Renal cortical epithelial cell (primary cell): ENCODE measurements at places on chromosomes 11 and 22.

GRCh38 chr11:13286279-13286821 lies 8.8 kb downstream of the BMAL1 start:
- no peak for DNase-seq

- DNase-seq: peak; percentile 73
These were observed 188.9 kb upstream of the SESN3 start for GRCh38 chr11:95419915-95420314.

DNA sequence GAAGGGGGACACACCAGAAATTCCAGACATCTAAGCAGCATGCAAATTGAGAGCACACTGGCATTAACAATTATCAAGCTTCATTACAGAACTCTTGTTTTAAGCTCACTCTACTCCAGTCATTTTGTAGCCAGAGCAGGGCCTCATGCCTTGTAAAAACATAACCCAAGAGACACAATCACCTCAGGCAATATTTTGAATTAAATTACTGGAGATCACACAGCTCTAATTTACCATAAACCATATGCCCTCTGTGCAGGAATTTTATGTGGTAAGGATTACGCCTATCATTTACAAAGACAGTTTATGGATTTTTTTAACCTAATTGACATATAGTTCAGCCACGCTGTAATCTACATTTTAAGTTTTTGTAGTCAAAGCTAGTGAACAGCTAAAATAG lies 414.1 kb upstream of the DDI1 start:
- DNase-seq: no peak

DNA sequence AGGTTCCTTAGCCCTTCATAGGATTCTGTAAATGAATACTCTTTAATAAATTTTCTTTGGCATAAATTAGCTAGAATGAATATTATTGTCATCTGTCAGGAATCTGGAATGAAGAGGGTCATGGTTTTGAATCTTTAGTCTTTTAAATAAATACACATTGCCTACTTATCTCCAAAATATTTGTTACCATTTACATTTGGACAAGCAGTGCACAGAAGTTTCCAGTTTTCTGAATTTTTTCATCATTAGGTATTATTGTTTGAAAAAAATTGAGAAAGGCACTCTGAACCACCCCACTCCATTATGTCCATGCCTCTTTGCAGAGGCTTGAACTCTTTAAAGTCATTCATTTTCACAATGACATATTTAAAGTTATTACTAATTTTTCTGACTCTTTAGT lies 549.0 kb upstream of the LUZP2 start:
- no peak for DNase-seq

DNA sequence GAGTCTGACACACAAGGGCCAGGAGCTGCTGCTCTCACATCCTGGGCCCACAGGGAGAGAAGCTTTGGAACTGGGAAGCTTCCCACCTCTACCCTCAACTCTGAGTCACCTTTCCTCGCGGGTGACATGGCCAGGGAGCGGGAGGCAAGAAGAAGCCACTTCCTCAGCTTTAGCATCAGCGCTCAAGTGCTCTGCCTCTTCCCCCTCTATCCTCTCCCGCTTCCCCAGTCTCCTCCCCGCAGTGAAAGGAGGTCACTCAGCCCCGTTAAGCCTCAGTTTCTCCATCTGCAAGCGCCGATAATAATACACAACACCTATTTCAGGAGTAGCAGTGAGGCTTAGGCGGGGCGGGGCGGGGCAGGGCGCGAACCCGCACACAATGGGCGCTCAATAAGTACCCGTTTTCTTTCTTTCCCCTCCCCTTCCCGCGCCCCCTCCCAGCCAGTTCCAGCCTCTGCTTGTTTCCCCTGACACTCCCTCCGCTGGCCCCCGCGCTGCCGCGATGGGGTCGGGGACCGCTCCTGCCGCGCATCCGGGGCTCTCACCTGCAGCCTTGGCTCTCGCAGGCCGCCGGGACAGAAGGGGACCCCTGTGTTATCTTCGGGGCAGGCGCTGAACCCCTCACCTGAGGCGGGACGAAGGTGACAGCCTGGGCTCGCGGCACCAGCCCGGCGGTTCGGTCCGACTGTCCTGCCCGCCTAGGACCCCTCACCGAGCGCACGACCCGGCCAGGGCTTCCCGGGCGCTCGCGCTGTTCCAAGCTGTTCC lies 892 bp downstream of the GDPD5 start:
- DNase-seq: no peak

- DNase-seq: no peak
These were observed 10.1 kb upstream of the LRP5 start for GRCh38 chr11:68302256-68302655.

- peak; percentile 61 for DNase-seq
These were observed 2.0 kb downstream of the FBXO3 start for GRCh38 chr11:33772300-33772699.

- no peak for DNase-seq
These were observed 6.1 kb upstream of the RNASEH2C start for GRCh38 chr11:65726660-65727059.

GRCh38 chr11:95095858-95096587 lies 6.4 kb downstream of the ENDOD1 start:
- DNase-seq: peak; percentile 83

DNA sequence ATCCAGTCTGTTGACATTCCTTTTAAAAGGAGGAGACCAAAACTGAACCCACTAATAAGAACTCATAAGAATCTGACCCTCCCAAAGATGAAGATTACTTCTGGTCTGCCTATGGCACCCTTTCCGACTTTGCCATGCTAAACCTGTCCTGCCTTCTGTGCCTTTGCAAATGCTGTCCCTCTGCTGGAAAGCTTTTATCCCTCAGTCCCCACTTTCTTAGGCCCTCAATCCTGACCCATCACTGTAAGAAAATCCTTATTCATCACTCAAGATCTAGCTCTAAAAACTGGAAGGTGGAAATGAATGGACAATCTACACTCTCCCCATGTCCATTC lies 10.4 kb downstream of the MPZL3 start:
- no peak for DNase-seq

DNA sequence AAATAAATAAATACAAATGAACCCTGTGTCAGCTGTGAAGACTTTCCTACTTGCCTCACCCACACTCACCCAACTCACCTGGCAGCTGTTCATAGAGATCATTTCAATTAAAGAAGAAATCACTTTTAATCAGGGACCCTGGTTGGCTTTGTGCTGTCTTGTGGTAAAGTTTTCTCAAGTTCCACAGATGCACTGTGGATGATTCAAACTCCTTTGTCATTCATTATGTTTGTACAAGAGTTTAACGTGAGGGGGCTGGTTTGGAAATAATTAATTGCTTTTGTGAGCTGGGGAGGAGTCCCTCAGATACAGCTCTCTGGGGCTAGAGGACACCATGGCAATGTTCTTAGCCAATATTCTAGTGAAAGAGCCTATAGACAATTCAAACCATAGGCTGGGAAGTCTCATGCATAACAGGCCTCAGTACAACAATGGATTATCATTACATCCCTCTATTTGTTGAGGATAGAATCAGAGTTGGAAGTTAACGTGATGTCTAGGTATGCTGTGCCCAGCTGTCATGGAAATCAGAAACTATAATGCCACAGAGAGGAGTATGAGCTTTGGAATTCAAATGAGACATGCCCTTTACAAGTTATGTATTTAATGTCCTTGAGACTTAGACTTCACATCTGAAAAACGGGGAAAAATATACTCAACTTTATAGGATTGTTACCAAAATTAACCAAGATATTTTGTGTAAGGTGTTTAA lies 698.5 kb downstream of the KCNA4 start:
- DNase-seq: peak; percentile 94

DNA sequence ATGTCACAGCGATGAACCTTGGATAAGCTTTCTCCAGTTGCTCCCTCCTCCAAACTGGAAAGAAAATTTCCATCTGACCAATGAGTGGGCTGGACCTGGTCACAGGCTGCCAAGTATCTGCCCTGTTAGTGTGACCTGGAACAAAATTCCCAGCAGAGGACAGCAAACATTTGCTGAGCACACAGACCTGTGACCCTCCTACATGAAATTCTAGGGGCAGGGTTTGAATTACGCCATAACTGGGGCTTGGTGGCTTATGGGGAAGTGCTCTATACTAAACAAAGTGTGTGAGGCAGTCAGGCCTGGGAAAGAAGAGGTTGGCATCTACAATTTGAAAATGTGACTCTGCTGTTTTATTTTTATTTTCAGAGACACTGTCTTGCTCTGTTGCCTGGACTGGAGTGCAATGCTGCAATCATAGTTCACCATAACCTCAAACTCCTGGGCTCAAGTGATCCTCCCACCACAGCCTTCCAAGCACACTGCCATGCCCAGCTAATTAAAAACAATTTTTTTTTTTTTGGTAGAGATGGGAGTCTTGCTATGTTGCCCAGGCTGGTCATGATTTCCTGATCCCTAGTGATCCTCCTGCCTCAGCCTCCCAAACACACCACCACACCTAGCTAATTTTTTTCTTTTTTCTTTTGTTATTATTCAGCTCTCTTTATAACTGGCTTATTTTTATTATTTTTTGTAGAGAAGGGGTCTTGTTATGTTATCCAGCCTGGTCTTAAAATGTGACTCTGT lies 13.6 kb upstream of the XBP1 start:
- DNase-seq: peak; percentile 86

DNA sequence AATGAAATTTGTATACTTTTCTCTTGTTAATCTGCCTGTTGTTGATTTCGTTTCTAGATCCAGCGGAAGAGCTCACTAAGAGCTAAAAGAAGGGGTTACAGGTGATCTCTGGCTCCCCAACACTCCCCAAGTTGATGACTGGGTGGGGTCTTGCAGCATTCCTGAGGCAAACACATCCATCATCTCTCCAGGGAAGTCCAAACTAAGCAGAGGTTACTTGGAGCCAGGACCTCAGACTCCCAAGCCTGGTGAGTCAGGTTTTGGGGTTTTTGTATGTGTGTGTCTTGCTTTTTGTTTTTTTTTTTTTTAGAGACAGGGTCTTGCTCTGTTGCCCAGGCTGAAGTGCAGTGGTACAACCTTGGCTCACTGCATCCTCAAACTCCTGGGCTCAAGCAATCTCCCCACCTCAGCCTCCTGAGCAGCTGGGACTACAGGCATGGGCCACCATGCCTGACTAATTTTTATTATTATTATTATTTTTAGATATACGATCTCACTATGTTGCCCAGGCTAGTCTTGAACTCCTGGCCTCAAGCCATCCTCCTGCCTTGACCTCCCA lies 11.5 kb upstream of the RPS3 start:
- no peak for DNase-seq

GRCh38 chr22:24416095-24416494 lies 11.3 kb upstream of the ADORA2A start:
- no peak for DNase-seq

- peak; percentile 65 for DNase-seq
These were observed at the start of gene DEPDC7 for GRCh38 chr11:33015621-33016551. DEPDC7 (plus strand) TSS chr11:33015878; CDS start chr11:33015956, 78 bp downstream.

- DNase-seq: no peak
These were observed 43.2 kb downstream of the ME3 start for GRCh38 chr11:86629045-86629706.

DNA sequence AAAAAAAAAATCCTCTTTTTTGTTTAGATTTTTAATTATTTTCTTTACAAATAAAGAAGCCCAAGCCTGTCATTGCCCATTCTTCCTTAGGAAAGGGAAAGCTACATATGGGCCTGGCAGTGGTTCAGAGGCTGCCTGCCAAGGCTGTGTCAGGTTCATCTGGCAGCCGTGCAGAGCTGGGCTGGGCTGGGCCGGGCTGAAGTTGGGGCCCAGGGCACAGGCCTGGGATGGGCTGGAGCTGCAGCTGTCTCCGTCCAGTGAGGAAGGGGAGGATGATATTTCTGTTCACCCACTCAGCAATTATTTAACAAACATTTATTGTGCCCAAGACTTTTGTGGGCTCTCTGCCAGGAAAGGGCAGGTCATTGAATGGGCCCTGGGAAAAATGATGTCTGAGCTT lies 4.6 kb downstream of the PRR5L start:
- no peak for DNase-seq

DNA sequence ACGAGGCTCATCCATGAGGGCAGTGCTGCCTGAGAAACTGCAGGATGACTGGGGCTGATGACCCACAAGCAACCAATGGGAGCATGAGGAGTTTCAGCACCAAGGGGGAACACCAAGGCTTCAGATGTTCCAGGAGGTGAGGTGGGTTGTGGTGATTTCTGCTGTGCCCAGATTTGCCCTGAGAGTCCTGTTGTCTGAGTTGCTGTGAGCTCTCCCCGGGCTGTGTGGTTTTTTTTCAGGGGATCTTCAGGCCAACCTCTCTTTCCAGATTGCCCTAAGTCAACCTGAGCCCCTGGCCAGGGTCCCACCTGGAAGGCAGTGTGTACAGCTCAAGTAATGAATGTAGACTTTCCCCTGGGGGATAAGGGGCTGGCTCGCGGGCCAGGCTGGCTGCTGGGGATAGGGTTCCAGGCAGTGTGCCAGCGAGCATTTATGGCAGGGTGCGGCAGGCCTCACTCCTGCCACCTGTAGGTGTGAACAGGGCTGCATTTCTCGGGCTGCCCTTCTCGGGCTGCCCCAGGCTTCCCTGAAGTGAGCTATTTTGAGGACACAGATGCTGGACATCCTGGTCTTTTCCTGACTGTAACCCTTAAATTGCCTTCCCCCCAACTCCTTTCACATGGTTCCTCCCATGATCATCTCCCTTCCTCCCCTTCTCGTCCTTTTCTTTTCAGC lies 9.8 kb downstream of the SLC22A6 start:
- peak; percentile 7 for DNase-seq

DNA sequence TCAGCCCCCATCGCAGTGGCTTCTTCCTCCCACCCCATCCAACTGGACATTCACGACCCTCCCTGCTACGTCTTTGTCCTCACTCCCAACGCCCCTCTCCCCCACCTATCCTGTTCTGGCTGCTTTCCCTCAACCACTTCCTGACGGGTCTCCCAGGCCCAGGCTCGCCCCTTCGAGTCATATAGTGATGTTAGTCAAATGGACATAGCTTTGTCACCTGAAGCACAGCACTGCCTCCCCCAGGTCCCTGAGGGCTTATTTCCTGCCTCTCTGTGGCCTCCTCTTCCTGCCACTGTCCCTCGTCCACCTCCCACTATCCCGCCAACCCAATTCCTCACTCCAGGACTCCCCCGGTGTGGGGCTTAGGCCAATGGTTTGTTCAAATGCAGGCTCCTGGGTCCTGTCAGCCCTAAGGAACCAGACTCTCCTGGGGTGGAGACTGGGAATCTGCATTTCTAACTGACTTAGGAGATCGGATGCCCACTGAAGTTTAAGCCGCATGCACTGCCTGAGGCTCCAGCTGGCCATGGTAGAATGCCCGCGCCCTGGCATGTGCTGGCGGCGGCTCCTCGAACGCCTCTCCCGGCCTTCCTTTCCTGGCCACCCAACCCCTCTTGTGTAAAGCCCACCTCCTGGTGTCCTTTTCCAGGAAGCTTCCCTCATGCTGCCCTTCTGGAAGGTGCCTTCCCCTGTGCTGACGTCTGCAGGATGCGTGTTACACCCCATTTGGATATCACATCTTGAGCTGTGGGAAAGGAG lies 18.3 kb downstream of the SUN2 start:
- DNase-seq: no peak
